Stimulated activated CD4-positive, alpha-beta T cell treated with anti-CD3 and anti-CD28 coated beads, Interleukin-1b, Interleukin-23, amount 100 ng/mL, for 1 hour (primary cell): ENCODE measurements at places on chromosomes 5 and 9.

DNA sequence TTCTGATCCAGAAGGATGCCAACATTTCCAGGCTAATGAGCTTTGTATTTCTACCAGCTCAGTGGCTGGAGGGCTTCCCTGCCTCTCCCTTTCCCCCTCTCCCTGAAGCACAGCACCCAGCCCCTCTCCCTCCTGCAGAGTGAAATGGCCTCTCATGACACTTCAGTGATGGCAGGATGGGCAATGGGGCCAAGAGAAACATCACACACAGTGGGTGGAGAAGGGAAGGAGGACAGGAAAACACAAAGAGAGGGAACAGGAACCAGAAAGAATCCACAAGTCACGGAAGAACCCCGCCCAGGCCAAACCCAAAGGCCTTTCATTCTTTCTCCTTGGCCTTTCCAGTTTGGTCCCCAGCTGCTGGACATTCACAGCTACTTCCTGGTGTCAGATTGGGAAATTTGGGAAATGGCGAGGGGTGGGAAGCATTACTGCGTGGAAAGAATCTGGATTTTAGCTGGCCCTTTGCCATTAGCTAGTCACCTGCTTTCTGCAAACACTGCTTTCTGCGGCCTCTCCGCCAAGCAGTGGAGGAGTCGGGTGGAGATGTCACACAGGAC, 82.6 kb downstream of the GLDC start:
- no peak for DNase-seq

- no peak for DNase-seq
Observed at GRCh38 chr5:153584126-153584959, 93.9 kb downstream of the GRIA1 start.

DNA sequence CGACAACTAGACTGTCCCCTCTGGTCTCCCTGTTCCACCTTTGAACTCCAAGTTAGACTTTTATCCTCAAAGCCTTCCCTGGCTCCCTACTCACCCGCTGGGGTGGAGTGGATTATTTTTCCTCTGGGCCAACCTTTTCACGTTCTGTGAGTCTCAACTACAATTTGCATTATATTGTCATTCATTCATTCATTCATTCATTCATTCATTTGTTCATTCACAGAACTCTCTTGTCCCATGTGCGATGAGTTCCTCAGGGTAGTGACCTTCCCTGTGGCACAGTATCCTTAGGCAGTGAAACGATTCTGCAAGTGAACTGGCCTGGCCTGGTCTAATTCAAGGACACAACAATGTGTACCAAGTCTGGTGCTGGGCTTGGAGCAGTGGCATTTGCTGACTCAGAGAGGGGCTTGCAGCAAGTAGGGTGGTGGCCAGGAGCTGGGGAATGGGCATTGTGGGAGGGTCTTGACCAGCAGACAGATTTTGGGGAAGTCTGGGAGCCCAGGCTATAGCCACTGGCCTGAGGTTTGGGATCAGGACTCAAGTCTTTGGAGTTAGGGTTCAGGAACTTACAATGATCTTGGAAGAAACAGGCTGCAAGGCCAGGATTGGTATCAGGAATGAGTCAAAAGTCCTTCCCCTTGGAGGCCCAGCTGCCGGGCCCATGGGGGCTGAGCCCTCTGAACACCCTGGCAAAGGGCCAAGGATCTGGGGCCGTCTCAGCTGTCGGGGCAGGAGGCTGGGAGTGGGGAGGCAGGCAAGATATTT, 37.2 kb upstream of the COL15A1 start:
- no peak for DNase-seq

DNA sequence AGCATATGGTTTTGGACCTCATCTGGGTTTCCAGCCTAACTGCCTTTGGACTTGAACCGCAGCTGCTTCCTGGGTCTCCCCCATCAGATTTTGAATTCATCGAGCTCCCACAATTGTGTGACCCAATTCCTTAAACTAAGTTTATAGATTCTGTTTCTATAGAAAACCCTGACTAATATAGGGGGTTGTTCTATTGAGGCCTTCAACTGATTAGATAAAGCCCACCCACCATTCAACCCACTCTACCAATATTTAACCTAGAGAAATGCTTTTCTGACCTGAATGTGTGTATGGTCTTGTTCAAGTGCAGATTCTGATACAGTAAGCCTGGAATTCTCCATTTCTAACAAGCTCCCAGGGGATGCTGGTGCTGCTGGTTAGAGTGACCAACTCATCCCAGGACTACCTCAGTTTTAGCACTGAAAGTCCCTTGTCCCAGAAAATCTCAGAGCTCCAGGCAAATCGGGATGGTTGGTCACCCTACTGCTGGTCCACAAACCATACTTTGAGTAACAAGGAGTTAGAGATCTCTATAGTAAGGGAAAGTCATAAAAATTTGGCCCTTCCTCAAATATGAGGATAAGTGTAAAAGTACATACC, 31.7 kb upstream of the GNE start:
- DNase-seq, result no peak

DNA sequence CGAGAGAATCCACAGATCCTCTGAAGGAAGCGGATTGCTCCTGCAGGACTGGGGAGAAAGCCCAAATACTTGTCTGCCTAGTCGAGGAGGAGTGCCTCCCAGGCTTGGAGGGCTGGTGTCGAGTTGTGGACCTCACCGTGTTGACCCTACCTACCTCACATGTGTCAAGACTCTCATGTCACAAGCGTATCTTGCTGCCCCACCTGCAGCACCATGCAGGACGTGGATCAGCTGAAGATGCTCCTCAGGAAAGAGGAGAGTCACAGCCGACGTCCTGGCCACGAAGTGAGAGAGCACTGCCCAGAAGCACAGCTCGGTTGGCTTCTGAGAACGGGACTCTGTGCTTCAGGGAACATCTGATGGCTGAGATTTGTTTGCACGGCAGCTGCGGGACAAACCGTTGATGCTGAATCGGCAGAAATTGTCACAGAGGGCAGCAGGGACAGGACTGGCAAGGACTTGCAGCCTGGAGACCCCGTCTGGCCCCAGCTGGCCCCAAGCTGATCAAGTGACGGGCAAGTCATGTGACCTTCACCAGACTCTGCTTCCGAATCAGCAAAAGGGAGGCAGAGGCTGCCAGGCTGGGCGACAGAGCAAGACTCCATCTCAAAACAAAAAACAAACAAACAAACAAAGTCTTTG, 119.1 kb upstream of the ITGA1 start:
- no peak for DNase-seq

GRCh38 chr5:135214897-135215616, 181.0 kb upstream of the PITX1 start:
- DNase-seq, result no peak

GRCh38 chr9:3972687-3973086, 327.2 kb downstream of the GLIS3 start:
- DNase-seq, result no peak

DNA sequence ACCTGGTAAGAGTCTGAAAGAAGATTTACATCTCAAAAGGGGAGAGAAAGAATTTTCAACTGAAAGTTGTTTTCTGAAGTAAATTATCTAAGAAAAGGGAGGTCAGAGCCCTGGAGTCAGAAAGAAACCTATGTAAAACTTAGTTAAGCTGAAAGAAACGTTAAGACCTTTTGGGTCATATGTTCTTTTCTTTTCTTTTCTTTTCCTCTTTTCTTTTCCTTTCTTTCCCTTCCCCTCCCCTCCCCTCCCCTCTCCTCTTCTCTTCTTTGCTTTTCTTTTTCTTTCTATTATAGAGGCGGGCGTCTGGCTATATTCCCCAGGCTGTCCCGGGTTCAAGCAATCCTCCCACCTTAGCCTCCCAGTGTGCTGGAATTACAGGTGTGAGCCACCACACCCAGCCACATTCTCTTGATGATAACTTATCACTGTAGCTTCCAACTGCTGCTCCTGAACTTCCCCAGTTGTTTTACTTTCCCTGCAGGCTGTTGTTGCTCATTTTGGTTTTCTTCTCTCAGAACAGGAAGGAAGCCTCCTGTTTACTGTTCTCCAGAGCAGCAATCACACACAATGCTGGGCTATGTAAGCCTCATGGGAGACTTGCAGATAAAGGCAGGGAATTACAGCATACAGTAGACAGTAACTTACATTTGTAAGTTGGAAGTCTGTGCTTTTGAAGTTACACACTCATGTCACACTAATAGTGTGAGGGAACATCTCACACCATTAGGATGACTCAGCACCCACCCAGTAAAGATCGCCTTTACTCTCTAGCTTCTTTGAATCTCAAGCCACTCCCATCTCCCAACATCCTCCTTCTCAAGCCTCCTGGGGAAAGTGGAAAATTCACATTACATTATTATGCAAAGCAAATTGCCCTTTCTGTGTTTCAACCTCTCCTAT, 2216.6 kb upstream of the WWC1 start:
- no peak for DNase-seq

- DNase-seq, result no peak
Observed at GRCh38 chr5:37757980-37758582, 81.8 kb downstream of the GDNF start.

DNA sequence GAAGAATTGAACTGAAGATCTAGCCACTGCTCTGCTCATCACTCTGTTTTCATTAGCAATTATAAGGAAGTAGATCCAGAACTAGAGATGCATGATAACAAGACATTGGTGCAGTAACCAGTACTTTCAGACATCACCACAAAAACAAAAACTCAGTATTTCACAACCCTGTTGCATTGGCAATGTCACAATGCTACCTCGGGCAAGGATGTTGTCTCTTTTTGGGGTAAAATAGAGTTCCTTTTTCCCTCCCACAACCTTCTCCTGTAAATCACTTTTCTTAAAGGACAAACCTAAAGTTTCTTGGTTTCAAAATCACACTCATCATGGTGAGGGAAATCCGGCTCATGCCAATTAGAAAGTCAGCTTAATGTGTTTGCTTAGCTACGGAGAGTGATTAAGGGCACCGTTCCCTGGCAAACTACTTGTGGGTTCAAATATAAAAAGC, 420.1 kb upstream of the MEF2C start:
- no peak for DNase-seq

GRCh38 chr5:133916479-133916878, 51.9 kb downstream of the C5orf15 start:
- no peak for DNase-seq
